ENCODE measurements at places on chromosomes 5 and 9.

GRCh38 chr9:114012126-114012525 is 66.0 kb downstream of the AMBP start:
- DNase-seq, result no peak

GRCh38 chr5:168847511-168848073 is 268.4 kb upstream of the PANK3 start:
- no peak for DNase-seq

DNA sequence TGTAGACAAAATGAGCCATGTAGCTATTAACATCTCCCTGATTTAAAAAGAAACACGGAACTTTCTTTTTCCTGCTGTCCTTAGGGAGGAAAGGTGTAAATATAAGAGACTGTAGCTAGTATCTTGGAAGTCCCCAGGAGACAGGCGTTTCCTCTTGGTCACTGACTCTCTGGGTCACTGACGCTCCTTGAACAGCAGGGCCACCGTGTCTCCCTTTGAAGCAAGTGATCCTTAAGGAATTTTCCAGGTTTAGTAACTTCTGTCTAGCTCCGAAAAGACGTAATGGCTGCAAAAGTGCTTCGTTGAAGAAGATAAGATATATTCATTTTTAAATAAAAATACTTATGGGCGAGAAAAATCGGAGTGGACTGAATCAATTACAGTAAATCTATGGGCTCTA is 745 bp upstream of the CLTA start:
- no peak for DNase-seq

GRCh38 chr9:70290626-70291025 is 31.8 kb downstream of the SMC5 start:
- DNase-seq, result no peak

GRCh38 chr9:6428940-6429889 is 16.2 kb downstream of the UHRF2 start:
- DNase-seq, result no peak

- DNase-seq, result no peak
Observed at GRCh38 chr9:133803028-133803585, 65.0 kb upstream of the SARDH start.

DNA sequence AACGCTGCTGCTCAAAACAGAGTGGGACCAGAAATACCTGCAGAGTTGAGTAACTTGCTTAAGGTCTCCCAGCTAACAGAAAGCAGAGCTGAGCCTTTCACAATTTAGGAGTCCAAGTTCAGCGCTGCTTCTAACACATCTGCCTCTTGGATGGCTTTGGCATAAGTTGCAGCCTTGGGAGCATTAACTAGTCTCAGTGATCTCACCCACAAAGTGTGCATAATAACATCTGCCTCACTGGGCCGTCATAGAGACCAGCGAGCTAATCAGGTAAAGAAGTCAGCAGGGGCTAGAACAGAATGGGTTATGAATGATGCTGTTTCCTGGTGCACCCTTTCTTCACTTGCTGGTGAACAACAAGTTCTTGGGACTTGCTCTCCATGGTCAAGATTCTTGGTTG is 36.5 kb downstream of the WWC1 start:
- no peak for DNase-seq

DNA sequence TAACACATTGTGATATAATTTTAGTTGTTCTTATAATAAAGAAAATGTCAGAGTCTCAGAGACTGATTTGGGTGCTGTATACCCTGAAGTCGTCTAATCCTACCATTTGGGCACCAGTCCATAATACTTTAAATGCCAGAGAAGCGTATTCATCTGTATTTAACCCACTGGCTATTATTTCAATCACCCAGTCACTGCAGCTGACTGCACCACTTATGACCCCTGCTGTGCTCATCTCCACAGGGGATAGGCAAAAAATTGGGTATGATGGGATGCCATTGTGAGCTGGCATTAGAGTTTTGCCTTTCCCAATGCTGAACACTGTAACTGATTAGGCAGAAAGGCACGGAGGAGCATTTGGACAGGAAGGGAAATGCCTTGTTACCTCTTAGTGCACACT is 599.7 kb downstream of the CAAP1 start:
- no peak for DNase-seq

DNA sequence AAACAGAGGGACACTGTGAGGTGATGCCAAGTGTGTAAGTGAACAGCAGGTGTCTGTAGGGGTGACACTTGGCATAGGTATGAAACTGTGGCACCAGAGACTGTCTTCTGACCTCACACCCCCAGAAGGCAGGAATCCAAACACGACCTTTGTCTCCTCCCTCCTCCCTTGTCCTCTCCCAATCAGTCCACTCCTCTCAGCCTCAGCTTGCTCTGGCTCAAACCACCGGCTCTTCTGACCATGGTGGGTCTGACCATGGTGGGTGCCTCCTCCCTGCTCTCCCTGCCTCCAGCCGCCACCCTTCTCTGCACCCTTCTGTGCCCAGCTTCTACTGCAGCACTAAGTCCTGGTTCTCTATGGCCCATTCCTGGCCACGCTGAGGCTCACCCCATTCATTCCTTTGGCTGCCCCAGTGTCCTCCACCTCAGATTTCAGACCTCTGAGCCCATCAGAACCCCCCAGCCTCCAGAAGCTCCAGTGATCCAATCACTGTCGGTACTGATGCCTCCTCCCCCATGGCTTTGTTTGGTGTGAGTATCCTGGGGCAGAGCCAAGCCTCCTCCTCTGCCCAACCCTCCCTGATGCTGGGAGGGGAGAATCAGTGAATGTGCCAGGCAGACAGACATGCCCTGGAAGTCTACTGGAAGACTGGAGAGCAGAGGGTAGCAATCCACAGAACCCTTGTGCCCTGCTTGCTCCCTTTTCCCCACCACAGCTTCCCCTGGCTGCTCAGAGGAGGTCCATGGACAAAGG is 1.7 kb upstream of the ARID3C start:
- DNase-seq, result no peak

GRCh38 chr5:135596788-135597187 is 18.0 kb upstream of the CXCL14 start:
- no peak for DNase-seq

- DNase-seq, result no peak
Observed at GRCh38 chr5:78639791-78640190, 8.8 kb downstream of the LHFPL2 start.
